ENCODE measurements at places on chromosomes 2 and 18.

DNA sequence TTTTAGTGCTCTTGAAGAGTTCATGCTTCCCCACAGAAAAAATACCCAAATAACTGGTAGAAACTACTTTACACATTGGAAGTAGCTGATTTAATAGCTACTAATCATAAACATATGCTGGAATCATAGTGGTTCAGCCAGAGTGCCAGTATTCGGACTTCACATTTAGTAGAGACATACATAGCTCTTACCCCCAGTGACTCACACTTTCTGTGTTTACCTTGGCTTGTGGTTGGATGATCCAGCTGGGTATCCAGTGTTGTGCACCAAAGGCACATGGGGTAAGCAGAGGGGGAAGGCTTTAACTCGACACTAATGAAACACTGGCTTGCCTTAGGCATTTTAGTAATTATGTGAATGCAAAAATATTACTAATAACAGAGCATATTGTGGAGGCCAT lies 18.1 kb downstream of the ARHGAP28 start:
- no peak for DNase-seq

- no peak for DNase-seq
Measured at GRCh38 chr2:144796164-144796563, 276.2 kb upstream of the ZEB2 start.

DNA sequence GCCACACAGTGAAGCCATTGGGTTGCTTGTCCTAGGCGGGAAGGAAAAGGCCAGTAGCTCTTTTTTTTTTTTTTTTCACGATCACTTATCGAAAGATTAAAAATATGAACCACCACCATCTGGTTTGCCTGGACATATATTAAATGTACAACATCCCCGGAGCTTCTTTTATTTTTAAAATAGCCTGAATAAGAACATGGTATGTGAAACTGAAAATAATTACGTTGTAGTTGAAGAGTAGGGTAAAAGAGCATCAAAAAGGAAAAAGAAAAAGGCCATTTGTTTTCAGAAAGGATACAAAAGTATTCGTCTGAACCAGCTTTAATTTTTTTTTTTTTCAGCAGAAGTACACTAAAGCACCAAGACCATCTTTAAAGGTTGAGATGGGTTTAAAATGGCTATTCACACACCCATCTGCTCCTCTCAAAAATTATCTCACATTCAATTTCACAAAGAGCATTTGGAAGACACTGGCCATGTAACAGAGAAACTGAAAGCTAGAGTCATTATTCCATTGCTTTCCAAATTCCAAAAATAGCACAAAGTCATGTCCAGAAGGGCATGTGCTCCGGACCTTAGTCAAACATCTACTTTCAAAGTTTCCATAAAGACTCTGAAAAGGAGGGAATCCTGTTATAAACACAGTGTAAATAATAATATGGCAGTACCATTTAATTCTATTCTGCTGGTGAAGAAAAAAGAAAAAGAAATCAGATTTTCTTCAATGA lies 82.9 kb downstream of the SCN3A start:
- DNase-seq, result no peak

- DNase-seq, result no peak
Measured at GRCh38 chr2:16077601-16078000, 137.3 kb downstream of the MYCN start.

- DNase-seq, result no peak
Measured at GRCh38 chr2:143841935-143842334, 678.0 kb downstream of the ZEB2 start.

- DNase-seq, result no peak
Measured at GRCh38 chr2:237878321-237879057, 19.1 kb downstream of the RAMP1 start.

DNA sequence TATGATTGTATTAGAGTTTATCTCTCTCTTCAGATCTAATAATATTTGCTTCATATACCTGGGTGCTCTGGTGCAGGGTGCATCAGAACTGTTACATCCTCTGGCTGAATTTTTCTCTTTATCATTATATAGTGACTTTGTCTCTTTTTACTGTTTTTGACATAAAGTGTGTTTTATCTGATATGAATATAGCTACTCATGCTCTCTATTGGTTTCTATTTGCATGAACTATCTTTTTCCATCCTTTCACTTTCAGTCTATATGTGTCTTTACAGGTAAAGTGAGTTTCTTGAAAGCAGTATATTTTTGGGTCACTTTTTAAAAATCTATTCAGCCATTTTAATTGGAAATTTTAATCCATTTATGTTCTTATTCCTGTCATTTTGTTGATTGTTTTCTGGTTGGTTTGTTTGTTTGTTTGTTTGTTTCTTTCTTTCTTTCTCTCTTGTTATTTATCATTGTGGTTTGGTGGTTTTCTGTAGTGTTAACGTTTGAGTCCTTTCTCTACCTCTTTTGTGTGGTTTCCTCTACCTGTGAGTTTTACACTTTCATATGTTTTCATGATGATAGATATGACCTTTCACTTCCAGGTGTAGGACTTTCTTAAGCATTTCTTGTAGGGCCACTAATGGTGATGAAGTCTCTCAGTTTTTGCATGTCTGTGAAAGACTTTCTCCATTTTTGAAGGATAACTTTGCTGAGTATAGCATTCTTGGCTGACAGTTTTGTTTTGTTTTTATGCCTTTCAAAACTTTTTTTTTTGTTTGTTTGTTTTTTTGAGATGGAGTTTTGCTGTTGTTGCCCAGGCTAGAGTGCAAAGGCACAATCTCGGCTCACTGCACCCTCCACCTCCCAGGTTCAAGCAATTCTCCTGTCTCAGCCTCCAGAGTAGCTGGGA lies 54.9 kb downstream of the CCNT2 start:
- no peak for DNase-seq
